Germinal center (tissue), 1 donor: ENCODE measurements at places on chromosomes 13 and 19.
A peak's percentile ranks its signal among the peaks of the same experiment; 100 is the strongest.

DNA sequence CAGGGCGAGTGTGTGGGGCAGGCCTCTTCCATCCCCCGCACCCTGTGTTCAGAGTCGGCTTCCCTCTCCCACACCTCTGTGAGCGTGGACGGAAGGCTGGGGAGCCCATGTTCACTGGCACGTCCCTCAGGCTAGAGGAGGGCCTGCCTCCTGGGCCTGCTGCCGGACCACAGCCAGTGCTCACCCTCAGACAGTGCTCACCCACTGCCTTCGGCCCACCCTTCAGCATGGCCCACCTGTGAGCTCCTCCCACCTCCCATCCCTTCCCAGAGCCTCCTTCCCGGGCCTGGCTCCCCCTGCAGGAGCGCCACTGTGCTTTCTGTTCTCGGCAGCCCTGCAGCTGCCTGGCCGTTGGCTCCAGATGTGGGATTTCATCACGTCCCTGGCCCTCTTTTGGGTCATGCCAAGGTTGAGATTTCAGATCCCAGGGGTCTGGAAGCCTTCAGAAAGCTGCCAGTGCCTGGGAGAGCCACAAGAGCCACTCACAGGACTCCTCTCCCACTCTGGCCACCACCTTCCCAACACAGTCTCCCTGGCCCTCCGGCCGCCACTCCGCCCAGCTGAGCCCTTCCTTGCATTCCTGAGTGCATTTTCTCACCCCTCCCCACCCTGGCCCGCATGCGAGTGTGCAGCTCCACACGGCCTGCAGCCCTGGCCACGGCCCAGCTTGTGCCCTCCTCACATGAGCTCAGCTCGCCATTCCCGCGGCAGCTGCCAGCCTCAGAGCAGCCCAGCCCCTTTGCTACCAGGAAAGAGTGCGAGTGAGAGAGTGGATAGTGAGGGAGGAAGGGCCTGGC is 25.3 kb downstream of the CAPN12 start:
- DNase-seq = no peak

DNA sequence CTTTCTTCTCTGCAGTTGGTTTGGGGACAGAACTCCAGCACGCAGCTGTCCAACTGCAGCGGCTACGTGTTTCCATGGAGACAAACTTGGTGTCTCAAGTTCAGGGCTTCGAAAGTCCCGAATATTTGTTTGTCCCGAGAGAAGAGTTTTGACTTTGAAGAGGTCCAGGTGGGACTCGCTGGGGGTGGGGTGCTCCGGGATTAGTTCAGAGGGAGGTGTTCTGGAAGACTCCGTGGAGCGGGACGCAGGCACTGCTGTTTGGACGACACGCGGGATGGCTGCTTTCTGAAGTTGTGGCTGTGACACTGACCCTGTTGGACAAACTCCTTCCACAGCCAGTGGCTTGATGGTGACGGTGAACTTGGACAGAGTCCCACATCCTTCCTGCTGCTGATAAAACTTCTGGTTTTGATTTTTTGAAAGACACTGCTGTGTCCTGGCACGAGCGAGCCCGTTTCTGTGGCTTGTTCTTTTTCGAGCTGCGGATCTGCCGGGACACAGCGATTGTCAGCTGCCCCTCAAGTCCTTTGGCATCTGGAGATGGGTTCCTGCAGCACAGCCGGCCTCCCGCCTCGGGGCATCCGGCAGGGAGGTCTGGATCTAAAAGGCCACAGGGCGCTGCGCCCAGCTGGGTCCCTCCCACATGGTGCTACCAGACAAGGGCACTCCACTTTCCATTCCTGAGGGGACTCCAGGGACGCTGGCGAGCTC is 15.9 kb upstream of the RANBP3 start:
- no peak for DNase-seq

DNA sequence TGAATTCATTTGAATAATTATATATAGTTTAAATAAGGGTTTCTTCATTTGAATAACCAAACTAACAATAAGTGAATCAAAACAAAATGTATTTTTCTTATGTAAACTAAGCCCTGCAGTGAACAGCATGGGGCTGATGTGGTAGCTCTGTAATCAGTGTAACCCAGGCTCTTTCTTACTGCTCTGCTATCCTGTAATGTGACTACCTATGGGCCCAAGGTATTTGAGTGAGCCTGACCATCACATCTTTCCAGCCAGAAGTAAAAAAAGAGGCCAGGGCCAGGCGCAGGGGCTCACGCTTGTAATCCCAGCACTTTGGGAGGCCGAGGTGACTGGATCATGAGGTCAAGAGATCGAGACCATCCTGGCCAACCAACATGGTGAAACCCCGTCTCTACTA is 494.6 kb downstream of the DCT start:
- no peak for DNase-seq

DNA sequence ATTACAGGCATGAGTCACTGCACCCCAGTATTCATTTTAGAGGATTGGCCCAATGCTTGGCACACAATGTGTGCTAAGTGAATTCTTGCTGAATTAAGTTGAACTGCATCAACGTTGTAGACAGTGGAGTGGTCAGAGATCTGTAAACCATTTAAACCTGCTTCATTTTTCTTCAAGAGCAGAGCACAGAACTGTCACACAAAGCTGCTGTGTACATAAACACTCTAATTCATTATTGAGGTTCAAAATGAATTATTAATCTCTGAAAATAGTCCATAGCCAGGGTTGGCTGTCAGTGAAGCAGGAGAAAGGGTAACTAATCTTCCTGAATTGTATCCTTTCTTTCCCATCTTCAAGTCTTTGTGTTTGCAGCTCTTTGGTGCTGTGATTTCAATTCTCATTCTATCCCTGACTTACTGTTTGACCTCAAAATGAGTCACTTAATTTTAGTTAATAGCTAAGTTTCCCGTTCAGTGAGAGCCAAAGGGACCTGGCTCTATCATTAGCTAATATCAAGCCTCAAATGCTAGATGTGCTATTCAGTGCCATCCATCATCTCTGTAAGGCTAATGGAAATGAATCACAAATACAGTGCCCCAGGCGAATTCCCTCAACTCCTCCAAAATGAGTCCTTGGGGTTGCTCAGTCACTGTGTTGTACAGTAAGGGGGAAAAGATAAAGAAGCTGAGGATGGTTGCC is 77.0 kb upstream of the TSC22D1 start:
- DNase-seq = no peak

DNA sequence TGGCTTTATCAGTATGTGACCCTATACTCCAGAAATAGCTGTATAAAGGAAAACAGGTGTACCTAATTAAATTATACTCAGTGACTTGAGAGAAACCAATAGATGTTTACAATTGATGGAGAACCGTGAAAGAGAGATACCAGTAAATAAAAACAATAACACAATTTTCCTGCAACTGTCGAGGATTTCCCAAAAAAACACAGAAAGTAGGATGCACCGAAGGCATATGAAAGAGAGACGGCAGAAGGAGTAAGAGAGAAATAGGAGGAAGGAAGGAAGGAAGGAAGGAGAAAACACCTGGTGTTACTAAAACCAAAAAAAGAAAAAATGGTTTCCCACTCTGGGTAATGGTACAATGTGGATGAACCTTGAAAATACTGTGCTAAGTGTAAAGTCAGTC is 6.8 kb upstream of the ZNF229 start:
- no peak for DNase-seq

GRCh38 chr19:47284324-47284899 is 9.7 kb downstream of the INAFM1 start:
- DNase-seq = peak; percentile 40

- DNase-seq = no peak
Observed at GRCh38 chr13:91245288-91245687, 102.2 kb upstream of the MIR17HG start.

DNA sequence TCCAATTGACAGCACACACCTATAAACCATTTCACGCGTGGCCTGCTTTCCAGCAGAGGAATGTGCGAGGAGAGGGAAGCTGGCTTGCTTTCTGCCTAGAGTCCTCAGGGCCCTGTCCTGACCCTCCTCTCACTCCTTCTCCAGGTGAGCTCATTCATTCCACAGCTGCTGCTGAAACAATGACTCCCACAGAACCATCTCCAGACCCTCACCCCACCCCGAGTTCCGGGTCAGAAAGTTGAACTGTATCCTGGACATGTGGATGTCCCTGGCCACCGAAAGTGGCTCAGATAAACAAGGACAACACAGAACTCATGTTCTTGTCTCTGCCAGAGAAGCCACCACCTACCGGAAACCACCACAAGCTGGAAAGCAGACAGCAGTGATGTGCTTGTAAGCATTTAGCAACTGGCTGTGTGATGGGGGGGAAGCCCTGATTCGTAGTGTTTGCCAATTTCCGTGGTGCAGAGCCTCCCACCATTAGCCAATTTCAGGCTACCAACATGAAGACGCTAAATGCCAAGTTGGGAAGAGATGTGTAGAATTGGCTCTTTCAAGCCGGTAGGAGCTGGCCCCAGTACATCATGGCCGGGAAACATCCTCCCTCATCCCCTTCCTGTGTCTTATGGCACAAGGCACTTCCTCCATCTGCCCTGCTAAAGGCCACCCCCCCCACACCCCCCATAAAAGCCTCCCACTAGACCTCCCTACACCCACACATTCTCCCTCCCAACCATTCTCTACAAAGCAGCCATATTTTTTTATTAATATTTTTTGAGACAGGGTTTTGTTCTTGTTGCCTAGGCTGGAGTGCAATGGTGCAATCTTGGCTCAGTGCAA is 5.0 kb downstream of the SYCE2 start:
- no peak for DNase-seq

- DNase-seq = no peak
Observed at GRCh38 chr19:53389978-53390377, 5.0 kb upstream of the ZNF765 start.

GRCh38 chr19:17075864-17076542 is 426 bp downstream of the MYO9B start:
- DNase-seq = peak; percentile 41

DNA sequence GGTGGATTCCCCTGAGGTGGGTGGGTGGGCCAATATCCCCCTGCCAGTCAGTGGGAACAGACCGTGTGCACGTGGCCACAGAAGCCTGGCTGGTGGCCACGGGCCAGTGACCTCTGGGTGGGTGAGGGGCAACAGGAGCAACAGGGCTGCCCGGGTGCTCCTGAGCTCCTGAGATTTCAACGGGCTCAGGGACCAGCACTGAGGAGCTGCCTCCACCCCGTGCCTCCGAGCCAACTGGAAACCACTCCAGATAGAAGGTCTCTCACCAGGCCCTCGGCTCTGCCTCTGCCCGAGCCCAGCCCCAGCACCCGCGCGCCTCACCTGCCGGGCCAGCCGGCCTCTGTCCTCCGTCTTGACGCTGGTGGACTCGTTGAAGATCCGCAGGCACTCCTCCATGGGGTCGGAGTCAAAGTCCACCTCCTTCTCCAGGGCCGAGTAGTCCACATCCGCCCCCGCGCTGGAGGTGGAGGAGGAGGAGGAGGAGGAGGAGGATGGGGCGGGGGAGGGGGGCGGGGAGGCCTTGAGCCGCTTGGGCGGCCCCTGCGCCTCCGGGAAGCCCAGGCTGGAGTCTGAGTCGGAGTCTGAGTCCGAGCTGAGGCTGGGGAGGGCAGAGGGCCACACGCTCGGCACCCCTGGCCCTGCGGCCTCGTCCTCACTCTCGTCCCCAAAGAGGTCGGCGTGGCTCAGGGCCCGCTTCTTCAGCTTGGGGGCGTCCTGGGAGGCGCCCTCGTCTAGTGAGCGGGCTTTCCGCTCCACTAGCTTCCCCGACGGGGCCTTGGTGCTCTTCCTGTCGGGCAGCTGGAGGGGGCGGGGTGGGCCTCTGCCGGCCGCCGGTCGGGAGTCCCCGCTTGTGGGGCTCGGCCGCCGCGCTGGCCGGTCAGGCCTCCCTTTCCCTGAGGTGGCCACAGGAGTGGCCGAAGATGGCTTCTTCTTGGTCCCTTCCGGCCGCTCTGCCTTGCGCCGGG is 14.8 kb upstream of the ATP8B3 start:
- DNase-seq = peak; percentile 14

- no peak for DNase-seq
Observed at GRCh38 chr19:8371011-8371804, 7.3 kb downstream of the ANGPTL4 start.

- DNase-seq = no peak
Observed at GRCh38 chr13:22726726-22727125, 454.1 kb upstream of the SGCG start.

- DNase-seq = peak; percentile 9
Observed at GRCh38 chr13:78659732-78660494, 958 bp upstream of the OBI1 start.

DNA sequence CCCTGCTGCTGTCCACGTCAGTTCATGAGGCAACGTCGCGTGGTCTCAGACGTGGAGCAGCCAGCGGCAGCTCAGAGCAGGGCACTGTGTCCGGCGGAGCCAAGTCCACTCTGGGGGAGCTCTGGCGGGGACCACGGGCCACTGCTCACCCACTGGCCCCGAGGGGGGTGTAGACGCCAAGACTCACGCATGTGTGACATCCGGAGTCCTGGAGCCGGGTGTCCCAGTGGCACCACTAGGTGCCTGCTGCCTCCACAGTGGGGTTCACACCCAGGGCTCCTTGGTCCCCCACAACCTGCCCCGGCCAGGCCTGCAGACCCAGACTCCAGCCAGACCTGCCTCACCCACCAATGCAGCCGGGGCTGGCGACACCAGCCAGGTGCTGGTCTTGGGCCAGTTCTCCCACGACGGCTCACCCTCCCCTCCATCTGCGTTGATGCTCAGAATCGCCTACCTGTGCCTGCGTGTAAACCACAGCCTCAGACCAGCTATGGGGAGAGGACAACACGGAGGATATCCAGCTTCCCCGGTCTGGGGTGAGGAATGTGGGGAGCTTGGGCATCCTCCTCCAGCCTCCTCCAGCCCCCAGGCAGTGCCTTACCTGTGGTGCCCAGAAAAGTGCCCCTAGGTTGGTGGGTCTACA is 6.6 kb downstream of the FSTL3 start:
- no peak for DNase-seq

GRCh38 chr13:109816112-109816807 is 29.9 kb upstream of the IRS2 start:
- no peak for DNase-seq

DNA sequence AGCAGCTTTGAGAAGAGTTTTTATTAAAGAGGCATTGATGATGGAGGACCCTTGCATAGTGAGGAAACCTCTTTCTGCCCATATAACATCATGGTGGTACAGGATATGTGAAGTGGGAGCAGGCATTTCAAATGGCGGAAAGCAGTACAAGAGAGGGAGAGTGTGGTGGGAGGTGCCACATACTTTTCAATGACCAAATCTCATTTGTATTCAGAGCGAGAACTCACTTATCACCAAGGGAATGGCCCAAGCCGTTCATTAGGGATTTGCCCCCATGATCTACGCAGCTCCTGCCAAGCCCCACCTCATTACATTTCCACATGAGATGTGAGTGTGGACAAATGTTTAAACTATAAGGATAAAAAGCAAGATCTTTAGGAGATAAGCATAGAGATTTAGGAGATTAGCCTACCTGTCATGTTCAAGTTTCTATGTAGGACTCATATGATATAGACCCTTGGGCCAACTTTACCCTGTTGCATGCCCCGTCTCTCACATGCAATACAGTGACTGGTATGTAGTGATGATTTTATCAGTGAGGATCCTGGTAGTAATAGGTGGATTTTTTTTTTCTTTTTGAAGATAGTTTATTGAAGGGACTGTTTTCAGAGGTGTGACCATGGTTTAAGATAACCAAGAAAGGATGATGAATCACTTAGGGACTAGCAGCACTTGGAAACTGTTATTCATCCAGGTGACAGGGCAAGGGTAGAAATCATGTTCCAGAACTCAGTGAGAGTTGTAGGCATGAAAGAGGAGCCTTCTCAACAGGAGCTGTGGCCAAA is 38.3 kb downstream of the DNAJC15 start:
- DNase-seq = no peak
